Thymus (tissue), 14 donors: ENCODE measurements at places on chromosomes 3 and 15.

DNA sequence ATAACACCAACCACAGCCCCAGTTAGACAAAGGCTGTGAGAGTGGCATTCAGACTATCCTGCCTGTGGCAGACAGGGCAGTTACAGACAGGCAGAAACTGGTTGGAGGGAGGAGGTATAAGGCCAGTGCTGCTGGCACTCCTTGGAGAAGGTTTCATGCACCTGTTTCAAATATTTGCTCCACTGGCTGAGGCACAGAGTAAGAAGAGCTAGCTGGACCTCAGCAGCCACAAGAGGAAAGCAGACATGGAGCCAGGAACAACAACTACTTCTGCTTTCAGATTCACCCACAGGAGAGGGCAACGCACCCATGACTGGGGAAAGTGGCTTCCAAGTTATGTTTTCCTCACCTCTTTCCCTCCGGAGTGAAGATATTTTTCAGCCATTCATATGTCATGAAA is 11.5 kb upstream of the PRKAR2A start:
- no peak for DNase-seq

GRCh38 chr3:125005222-125005621 is 50.6 kb downstream of the HEG1 start:
- no peak for DNase-seq

GRCh38 chr3:50698269-50698668 is 23.5 kb downstream of the DOCK3 start:
- no peak for DNase-seq

- DNase-seq, result no peak
These were observed 177.9 kb downstream of the WDR72 start for GRCh38 chr15:53581513-53581912.

DNA sequence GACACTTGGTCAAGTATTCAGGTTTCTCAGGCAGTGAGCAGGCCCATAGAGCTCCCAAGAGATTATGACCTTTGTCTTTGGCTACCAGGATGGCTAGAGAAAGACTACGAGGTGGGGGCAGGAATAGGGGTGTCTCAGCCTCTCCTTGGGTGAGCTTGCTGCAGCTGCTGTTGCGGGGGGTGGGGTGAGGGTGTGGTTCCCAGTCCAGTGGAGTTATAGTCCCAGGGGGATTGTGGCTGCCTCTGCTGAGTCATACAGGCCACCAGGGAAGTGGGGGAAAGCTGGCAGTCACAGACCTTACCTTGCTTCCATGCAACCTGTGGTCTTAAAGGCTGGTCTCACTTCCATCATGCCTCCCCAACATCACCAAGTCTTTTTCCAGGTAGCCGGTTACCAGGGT is 31.7 kb downstream of the ATP2C1 start:
- no peak for DNase-seq

DNA sequence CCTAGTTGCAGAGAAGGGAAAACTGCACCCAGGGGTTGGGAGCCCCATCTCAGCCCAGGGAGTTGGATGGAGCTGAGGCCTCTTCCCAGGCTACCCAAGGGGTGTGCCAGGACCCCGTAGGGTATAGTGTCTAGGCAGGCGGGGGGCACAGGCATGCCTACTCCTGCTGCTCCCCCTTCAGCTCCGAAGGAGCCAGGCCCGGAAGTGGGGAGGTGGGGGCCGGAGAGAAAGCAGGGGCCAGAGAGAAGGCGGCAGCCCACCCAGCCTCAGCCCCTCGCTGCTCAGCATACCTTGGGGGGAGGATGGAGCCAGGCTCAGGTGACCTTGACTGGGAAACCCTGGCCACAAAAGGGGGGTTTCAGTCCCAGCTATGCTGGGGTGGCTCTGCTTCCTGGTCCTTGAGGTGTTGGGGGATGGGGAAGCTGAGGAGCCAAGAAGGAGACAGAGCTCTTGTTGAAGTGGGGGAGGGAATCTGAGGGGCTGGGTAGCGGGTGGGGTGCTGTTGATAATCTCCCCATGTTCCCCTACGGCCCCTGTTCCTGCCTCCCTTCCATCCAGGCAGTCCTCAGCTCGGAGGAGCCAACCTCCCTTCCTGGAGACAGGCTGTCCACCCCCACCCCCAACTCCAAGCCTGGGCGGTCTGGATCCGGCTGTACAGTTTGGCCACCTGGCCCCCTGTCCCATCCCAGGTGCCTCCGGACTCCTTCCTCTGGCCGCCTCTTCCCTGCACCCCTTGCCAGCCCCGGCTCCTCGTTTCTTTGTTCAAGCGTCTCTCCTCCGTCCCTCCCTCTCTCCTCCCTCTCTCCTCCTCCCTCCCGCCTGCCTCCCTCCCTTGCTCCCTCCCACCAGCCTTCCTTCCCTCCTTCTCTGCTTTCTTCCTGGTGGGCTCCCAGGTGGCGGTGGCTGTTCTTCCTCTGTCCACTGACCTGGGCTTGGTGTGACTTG is 1.7 kb downstream of the SEMA3F start:
- DNase-seq, result no peak

DNA sequence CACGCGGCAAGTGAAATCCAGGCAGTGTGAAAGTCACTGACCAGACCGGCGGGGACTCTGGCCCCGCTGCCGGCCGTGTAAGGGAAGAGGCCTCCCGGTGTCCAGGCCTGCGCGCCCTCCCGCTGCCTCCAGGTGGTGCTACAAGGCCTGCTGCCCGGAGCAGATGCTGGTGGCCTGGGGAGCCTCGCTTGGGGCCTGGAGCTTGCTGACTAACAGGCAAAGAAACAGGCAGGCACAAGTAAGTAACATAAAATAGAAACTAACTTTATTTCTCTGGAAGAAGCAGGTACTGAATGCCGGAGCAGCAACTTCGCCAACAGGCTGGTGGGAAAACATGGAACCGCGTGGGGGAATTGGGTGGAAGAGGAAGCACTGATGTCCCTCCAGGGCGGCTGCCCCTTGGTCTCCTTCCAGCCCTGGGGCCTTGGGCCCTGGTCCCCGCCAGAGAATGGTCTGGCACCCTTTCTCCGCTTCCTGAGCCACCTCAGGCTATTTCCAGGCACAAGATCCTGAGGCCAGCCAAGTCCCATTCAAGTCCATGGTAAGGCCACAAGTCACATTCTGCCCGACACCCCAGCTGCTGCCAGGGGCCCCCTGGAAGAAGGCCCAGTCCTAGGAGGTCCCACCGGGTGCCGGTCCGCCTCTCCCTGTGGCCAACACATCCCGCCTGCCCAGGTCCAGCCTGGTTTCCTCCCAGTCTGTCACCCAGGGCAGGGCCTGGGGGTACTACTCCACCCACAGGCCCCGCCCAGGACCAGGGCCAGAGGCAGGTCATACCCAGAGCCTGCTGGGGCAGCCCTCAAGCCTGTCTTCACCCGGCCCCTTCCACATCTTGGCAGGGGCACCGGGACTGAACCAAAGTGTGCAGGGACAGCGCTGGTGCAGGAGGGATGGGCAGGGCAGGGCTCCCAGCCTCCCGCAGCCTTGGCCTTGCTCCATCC is 45.0 kb downstream of the TNK2 start:
- DNase-seq, result no peak

DNA sequence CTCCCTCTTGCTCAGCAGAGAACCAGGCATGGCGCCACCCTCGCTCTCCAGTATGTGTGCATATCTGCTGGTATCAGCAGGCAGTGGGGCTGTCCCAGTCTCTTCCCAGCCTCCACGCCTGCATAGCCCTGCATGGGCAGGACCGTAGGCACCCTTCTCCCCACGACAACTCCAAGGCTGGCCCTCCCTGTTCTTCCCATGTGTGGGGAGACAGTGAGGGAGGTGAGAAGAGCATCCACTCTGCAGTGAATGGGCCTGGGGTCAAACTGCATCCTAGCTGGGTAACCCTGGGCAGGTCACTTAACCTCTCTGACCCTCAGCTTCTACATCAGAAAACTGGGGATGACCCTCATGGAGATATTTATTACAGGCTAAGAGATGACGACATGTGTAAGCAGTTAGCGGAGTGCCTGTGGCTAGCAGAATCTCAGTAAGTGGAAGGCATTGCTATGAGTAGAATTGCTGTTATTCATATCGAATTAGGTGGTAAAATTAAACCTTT is 13.3 kb upstream of the SSUH2 start:
- DNase-seq, result no peak

DNA sequence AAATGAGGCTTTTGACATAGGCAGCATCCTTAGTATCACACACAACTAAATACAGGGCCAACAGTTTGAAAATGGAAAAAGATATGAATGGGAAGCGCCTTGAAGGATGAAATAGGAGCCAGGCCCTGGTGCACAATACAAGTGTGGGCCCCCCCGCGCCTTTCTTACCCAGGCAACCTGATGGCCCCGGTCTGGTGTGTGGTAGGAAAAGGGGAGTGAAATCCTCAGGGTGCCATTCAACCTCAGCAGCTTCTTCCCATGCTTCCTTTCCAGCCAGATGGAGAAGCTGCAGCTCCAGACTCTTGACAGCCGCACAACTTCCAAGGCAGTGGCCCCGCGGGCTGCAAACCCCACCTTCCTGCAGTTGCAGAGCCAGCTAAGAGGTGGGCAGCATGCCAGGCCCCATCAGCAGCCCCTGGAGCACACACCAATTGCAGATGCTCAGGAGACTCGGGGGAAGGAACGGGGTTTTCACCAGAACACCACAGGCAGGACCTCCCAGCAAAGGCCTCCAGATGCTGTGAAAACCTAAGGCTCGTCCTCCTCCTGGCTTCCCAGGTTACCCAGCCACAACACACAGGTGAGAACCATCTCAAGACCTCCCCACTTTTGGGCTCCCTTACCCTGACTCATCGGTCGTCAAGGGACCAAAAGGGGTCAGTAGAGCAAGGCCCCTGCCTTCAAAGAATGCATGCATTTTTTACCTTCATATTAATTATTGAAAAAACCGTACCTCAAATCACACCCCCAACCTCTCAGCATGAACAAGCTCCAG is 101.6 kb downstream of the CPN2 start:
- no peak for DNase-seq

DNA sequence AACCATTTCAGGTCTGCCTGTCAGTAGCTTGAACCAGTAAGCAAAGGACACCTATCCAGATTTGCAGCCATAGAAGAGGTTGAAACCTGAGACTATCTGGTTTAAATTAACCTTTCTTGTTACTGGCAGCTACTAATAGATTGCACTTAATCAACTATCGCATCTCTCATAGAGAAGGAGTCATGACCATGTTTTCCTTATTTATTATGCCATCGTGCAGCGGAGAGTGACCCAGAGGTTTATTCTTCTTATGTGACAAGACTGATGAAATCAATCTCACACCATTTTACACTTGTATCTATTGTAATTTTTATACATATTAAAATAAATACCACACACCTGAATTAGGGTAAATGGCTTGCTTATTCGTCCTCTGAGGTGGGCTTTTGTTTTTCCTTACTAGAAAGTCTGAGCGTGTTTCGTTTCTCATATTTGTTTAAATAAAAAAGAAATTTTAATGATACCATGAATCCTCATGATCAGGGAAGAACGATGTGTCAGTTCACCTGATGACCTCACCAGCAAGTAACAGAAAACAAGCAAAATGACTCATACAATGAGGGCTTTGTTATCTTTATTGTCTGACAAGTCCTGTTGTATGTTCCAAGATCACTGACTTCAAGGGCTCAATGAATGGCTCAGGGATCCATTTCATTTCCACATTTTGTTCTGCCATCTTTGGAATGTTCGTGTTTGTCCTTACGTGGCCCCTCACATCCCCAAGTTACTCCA is 379.5 kb upstream of the DPH6 start:
- no peak for DNase-seq

DNA sequence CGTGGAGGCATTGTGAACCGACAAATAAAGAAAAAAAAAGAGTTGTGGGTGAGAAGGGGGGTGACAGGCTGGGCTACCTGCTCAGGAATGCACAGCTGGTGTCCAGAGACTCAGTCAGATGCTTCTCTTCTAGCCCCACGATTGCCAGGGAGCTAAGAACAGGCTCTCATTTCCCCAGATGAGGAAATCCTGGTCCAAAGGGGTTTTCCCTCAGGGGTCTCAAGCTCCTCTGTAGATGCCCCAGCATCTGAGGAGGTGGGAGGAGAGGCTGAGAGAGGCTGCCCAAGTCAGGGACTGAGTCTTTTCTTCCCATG is 35.5 kb downstream of the BNC1 start:
- no peak for DNase-seq

- no peak for DNase-seq
These were observed 4.5 kb downstream of the PXK start for GRCh38 chr3:58337190-58337589.

DNA sequence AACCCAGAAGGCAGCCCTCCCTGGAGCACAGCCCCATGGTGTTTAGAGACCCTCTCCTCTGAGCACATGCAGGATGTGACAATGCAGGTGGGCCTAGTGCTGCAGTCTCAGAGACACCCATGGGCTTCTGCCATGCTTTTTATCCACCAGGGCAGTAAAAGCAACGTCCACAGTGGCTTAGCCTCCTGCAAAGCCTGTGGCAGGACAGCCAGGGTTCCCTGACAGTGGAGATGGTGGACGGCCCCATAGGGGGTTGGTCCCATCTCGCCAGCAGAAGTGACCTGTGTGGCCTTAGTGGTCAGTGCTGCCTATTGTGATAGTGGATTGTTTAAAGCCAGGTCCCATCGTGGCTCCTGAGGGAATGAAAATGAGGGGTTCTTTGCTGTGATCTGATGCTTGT is 46.6 kb downstream of the APBA2 start:
- no peak for DNase-seq

GRCh38 chr3:47870156-47870555 is 67.2 kb downstream of the DHX30 start:
- DNase-seq, result no peak

GRCh38 chr3:119624002-119624720 is 26.5 kb downstream of the PLA1A start:
- no peak for DNase-seq

DNA sequence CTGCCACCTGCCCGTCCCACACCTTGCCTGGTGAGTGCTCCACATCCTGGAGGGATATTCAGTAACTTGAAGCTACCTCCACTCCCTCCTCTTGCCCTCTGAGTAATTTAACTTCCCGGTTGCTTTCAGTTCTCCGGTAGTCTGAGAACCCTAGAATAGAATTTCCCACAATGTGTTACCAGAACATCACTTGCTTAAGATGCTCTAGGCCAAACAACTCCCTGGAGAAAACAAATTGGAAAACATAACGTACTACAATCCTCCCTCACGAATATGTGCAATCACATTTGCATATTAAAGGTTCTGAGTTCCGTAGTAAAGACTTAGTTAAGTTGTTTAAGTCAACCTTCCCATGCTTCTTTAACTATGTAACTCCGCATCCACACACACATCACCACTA is 44.8 kb downstream of the SLCO2A1 start:
- DNase-seq, result no peak

DNA sequence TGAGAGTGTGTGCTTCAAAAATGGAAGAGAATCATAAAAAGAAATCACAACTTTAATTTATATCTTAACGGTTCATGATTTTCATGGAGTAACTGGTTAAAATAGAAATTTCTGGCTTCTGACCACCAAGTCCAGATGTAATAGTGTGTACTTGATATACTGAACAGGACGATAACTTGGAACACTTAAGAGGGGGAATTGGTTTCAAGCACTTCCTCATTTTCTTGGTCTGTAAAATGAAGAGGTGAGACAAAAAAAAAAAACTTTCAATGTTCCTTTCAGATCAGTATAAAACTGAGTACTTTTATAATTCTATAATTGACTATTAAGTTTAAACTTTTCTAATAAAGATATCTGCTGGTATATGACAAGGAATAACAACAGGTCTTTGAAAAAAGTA is 64.0 kb upstream of the TRA2B start:
- no peak for DNase-seq

GRCh38 chr3:169241991-169242707 is 421.4 kb downstream of the MECOM start:
- no peak for DNase-seq

- DNase-seq, result no peak
These were observed 79.5 kb downstream of the CD200R1L start for GRCh38 chr3:112767177-112767576.

- no peak for DNase-seq
These were observed 6.6 kb upstream of the CCR8 start for GRCh38 chr3:39322936-39323335.

- DNase-seq, result no peak
These were observed 38.0 kb downstream of the MEF2A start for GRCh38 chr15:99603828-99604227.
